ENCODE measurements at places on chromosomes 2 and 18.

DNA sequence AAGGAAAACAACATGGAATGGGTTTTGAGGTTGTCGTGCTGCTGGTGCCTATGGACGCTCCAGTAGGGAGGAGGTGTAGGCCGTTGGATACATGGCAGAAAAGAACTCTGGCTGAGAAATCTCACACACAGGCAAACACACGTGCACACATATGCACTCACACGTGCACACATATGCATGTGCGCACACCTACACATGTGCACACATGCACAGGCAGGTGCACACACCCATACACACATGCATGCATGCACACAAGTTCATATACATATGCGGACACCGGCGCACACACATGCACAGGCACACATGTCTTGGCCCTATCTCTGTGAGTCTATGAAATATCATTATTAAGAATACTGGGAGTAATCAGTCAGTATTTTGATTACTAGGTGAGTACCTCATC, 150.4 kb downstream of the LRRC30 start:
- H3K4me1 ChIP-seq: no peaks in the 10 kb centered on the region
- H3K27ac ChIP-seq: no peak overlapping the region
- peaks cover 23% of the 10 kb centered on the region for H3K27me3 ChIP-seq
- H3K4me3 ChIP-seq: no peak overlapping the region
- H3K36me3 ChIP-seq: no peaks in the 10 kb centered on the region

- DNase-seq: no peak
- peak overlapping the region; percentile 67 for H3K27ac ChIP-seq
- H3K4me1 ChIP-seq: peaks cover 28% of the 10 kb centered on the region
- H3K36me3 ChIP-seq: no peaks in the 10 kb centered on the region
- peak overlapping the region; percentile 96 for H3K4me3 ChIP-seq
Measured at GRCh38 chr18:63318889-63319382, 633 bp downstream of the BCL2 start.

DNA sequence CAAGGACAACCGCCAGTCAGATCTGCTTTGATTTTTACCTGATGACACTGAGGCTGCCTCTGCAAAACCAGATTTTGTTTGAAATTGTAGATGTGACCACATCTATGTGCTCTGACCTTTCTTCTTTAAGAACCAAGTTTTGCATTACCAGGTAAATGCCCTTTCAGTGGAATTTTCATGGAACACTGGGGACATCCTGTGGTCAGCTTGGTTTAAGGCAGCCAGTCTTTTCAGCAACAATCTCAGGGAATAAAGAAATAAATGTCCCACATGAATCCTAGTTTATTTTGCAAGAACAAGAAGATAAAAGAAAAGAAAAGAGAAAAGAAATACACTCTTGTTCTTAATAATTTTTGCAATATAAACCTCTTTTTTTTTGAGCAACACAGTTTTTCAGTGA, 90.6 kb downstream of the POU3F3 start:
- no peak for DNase-seq
- no peaks in the 10 kb centered on the region for H3K36me3 ChIP-seq
- peaks cover 30% of the 10 kb centered on the region for H3K27me3 ChIP-seq

DNA sequence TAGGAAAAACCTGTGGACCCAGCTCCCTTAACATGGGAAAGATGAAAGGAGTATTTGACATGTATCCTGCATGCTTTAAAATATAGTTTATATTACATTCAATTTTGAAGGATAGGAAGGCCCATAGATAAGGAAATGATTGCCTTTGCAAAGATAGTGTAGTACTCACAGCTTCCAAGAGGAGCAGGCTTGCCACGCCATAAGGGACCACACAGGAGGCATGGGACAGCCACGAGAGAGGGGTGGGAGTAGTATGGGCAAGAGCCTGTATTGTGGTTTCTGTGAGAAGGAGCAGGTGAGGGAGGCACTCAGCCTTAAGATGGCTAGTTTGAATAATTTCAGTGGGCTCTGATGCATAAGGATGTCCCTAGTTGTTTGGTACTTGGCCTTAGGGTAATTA, 740.3 kb downstream of the SATB2 start:
- H3K27me3 ChIP-seq: peaks cover 4% of the 10 kb centered on the region
- DNase-seq: no peak
- no peak overlapping the region for H3K27ac ChIP-seq
- no peaks in the 10 kb centered on the region for H3K4me1 ChIP-seq
